BJ (cell line): ENCODE measurements at places on chromosomes 1 and 21. TPM values are rescaled to one million over a fixed set of nuclear protein-coding genes. Genes with fewer than 3 reads are reported as not detected.

OR11L1 gene
- polyA plus RNA-seq, result not detected in 2 replicates

OR1C1 gene
- polyA plus RNA-seq, result not detected in 2 replicates

ZNF683 gene
- not detected in 2 replicates for polyA plus RNA-seq

ATF3 gene
- polyA plus RNA-seq, result 4.5 and 5.6 TPM in 2 replicates

ANKRD35 gene
- polyA plus RNA-seq, result 1.4 and 1.5 TPM in 2 replicates

GJA5 gene
- polyA plus RNA-seq, result 3.0 and 5.1 TPM in 2 replicates

MRAP gene
- polyA plus RNA-seq, result not detected in 2 replicates

NOS1AP gene
- 0.39 and 0.50 TPM in 2 replicates for polyA plus RNA-seq

CFHR4 gene
- polyA plus RNA-seq, result not detected in 2 replicates

NBPF4 gene
- polyA plus RNA-seq, result not detected in 2 replicates

DNA sequence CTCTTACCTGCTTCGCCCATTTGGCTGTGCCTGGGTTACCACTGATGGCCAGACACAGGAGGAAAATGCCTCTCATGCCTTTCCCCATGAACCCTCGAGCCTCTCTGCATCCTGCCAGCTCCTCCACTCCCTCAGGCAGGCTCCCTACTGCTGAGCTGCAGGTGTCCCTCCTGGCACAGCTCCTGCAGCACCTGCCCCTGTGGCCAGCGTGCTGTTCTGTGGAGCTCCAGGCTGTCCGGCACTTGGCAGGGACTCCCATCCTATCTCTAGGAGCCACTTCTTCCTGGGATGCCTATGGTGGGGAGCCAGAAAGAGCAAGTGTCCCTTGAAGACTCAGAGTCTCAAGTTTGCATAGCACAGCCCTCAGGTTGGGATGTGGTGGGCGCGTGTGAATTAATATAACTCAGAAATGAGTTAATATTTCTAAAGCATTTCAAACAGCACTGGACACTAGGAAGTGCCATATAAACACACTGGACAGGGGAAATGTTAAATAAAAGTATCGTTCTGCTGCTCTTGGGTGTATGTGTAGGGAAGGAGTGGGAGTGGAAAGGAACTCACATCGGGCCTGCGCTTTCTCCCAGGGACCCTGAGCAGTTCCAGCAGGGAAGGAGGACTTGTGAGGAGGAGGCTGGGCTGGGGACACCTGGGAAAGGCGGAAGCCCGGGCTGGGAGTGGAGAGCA, 2.7 kb downstream of the LRRC71 start:
- DNase-seq, result no peak

- peak; percentile 56 for DNase-seq
Observed at GRCh38 chr1:180151508-180151907, 3.2 kb upstream of the QSOX1 start.

DNA sequence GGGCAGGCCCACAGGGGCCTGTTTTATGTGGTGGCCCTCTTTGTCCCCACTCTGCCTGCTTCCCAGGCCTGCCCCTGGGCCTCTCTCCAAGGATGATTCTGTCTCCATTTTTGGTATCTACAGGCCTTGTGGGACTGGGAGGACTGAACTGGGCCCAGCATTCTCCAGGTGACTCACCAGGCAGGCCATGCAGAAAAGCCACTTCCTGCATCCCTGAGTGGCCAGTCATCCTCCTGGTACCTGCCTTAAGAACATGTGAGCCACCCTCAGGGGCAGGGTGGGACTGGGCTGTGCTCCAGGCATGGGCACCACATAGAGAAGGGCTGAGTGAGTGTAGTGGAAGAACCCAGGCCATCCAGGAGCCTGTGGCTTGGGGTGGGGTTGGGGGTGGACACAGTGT, 20.0 kb upstream of the BCAR3 start:
- peak; percentile 94 for DNase-seq

- no peak for DNase-seq
Observed at GRCh38 chr1:247096544-247096943, 7.6 kb downstream of the ZNF669 start.

- DNase-seq, result no peak
Observed at GRCh38 chr1:228123505-228123904, 14.4 kb upstream of the MRPL55 start.

DNA sequence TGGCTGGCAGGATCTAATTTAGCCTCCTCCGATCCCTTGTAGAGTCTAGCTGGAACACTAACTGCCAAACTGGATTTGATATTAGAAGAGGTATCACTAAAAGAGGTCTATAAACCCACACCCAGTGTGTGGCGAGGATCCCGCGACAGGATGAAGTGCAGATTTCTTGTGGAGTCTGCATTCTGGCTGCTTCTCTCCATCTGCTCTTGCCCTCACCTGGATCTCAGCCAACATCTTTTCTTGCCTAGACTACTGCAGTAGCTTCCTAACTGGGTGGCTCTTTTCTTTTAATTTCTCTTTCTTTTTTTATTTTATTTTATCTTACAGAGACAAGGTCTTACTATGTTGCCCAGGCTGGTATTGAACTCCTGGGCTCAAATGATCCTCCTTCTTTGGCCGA, 48.9 kb upstream of the CAPZB start:
- DNase-seq, result no peak

GRCh38 chr1:233045588-233045987, 95.2 kb downstream of the NTPCR start:
- no peak for DNase-seq

GRCh38 chr21:36654796-36655325, 44.1 kb upstream of the SIM2 start:
- DNase-seq, result no peak

GRCh38 chr21:32520875-32521735, 64.2 kb downstream of the TCP10L start:
- DNase-seq, result peak; percentile 45

- no peak for DNase-seq
Observed at GRCh38 chr1:200082329-200082728, 54.8 kb downstream of the NR5A2 start.

GRCh38 chr1:216600730-216601609, 122.3 kb downstream of the ESRRG start:
- peak; percentile 19 for DNase-seq

DNA sequence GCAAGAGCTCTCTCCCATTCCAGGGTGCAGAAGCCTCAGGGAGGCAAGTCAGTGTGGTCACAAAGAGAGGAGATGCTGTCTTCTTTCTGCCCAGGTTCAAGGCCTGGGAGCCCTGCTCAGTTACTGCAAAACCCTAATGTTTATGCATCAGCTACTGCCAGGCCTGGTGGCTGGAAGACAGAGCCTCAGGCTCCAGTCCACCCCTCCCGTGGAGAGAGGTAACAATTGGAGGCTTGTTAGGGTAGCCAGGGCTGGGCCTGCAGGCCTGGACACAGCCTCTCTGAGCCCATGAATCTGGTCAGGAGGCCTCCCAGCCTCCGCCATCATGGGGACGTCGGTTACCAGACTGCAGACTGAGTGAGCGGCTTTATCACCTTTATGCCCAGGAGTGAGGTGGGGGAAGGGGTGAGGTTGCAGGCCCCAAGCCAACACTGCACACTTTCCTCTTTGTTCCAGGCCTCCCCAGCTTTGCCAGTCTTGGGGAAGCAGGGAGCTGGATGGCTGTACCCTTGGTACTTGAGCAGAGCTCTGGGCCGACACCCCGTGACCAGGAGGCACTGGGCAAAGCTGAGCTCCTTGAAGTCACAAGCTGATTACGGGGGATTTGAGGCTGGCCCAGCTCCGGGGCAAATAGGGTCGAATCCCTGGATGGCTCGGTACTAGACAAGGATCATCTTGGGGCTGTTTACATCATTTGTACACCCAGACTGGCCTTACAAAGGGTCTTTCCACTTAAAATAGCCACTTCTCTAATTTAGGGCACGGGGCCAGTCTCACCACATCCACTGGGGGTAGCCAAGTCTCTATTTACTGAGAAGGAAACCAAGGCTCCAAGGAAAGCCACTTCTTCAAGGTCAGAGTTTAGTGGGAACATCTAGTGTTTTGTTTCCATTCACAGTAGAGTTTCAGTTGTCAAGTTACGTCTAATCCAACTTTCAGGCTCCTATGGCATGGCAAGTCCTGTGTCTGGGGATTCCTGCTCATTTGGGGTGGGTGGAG, 5.2 kb downstream of the SLC2A1 start:
- no peak for DNase-seq

DNA sequence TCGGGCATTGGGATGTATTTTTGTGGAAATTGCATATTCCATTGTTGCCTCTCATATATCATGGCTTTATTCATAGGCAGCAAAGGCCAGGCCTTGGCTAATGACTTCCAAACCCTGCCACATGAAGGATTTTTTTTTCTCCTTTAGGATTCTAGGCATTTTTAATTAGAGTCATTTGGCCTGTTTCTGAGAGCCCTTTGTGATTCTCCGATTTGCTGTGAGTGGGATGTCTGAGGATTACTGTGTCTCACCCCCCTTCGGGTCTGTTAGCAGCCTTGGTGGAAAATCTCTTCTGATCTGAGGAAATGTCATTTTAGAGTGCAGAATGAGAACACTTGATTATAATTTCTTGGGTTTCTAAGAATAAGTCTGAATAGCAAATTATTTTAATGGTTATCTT, 253.5 kb downstream of the NTNG1 start:
- DNase-seq, result no peak

DNA sequence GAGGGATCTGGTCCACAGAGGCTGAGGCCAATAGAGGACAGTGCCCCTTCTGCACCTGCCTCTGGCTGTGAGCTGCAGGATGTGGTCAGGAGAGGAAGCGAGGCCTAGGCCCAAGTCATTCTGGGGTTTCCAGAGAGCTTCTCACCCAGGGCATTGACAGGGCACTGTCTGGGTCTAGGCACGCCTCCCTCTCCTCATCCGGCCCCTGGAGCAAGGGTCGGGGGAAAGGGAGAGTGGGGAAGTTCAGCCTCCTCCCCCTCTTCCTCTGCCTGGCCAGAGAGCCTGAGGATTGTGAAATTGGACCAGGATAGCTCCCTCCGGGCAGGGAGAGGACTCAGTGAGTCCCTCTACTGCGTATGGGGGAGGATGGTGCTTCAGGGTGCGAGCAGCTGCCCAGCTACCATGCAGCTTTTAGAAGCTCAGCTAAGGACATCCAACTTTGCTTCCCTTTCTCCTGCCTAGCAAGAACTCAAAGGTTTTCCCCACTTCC, 6.3 kb upstream of the INAVA start:
- no peak for DNase-seq

GRCh38 chr1:107935396-107936064, 29.4 kb downstream of the VAV3 start:
- DNase-seq, result no peak

DNA sequence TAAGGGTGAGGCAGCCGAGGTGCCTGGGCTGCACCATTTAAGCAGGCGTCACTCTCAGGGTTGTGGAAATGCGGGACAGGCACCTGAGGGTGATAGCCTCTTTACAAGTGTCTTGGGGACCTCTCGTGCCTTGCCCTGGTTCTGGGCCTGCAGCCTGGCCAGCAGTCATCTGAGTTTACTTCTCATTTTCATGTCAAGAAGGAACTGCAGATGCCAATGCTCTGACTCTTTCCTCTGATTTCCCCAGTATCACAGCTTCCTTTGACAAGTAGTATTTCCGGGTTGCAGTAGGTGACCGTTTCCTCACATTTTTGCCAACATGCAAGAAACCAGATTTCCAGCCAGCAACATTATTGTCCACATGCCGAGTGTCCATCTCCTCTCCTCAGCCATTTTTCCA, 286.9 kb downstream of the DISC1 start:
- no peak for DNase-seq

GRCh38 chr1:111876631-111877030, 112.8 kb downstream of the KCND3 start:
- no peak for DNase-seq

DNA sequence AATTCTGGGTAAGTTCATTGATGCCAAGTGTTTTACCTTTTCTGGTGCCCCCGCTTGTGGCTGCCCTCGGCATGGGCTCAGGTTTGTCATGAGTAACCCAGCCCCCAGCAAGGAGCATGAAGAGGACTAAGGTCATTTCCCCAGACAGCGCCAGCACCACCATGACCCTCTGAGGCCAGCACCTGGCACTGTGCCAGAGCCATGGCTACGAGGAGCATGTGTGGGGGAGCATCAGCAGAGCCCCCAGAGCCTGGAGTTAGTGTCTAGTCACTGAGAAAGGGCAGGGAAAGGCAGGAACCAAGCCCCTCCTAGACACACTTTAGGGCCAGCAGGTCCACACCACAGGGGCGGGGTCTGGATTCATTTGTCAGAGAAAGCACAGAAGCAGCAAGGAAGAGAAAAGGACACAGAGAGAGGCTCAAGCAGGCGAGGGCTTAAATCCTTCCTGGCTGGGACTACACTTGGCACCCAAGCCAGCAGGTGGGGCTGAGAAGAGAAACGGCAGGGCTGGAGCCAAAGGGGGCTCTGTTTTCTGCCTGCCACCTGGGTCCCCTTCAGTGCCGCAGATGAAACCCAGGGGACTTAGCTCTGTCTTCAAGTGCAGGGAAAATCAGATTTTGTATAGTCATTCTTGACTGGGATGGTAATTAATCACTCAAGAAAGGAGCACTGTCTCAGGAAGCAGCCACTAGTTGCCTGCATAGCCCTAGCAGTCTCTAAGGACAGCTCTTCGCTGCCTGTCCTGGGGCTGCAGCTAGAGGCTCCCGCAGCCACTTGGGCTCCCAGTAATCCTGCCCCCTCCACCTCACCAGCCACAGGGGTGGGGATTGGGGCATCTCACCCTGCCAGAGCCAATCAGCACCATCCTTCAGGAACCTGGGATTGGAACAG, 79.6 kb upstream of the ZC3H12A start:
- no peak for DNase-seq

DNA sequence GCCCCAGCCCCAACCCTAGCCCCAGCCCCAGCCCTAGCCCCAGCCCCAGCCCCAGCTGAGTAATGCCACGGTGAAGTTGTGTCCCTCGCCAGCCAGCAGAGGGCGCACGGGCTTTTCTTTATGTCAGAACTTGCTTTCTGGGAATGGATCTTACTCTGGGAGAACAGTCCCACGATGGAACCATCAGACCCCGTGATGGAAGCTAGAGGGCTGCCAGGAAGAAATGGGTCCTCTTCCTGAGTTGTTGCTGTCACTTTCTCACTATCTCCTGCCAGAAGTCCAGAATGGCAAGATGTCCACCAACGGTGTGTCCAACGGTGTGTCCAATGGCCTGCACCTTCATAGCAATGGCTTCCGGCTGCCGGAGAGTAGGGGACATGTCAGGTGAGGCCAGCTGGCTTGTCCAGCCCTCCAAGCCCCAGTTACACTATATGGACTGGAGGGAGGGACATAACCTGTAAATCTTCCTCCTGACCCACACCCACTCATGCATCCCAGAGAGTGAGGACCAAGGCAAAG, 25.1 kb upstream of the TMEM222 start:
- DNase-seq, result no peak

DNA sequence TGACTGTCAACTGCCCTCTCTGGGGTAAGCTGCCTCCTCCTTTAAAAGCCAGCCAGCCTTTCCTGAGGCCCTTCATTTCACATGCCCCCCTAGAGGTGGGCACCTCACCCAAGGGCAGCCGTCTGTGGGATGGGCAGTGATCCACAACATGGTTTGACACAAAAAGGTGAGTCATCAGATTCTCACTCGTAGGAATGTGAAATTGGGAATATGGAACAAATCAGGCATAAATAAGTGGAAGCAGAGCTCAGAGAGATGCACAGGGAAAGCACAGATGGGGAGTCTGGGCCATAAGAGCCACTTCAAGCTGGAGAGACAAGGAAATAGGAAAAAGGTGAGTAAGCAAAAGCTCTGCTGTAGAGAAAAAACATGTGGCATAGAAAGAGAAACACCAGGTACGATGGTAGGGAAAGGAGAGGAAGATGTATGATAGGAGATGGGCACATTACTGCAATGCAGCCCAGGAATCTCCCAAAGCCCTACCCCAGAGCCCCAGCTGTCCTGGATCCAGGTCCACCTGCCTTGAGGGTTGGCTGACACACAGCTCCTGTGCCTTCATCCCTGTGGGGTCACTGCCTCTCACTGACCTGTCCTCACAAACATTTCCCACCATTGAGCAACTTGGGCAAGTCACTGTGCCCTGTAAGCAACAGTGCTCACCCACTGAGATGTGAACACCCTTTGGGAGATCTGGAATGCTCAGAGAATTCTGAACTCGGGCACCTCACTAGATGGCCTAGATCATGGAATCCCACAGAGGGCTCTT, 86.6 kb downstream of the ASTN1 start:
- peak; percentile 2 for DNase-seq

GRCh38 chr1:95226781-95227660, 7.0 kb upstream of the RWDD3 start:
- DNase-seq, result no peak
